Activated CD4-positive, alpha-beta T cell treated with anti-CD3 and anti-CD28 coated beads, Interleukin-2, amount 10 ng/mL, durations not matched to agents 24 days and 14 days (primary cell): ENCODE measurements at places on chromosomes 6 and 20. TPM values are rescaled to one million over a fixed set of nuclear protein-coding genes. Genes with fewer than 3 reads are reported as not detected.

- H3K4me3 ChIP-seq: no peak overlapping the region
- H3K27me3 ChIP-seq: no peaks in the 10 kb centered on the region
- no peak overlapping the region for H3K27ac ChIP-seq
Observed at GRCh38 chr6:153167061-153167891, 36.2 kb upstream of the RGS17 start.

GRCh38 chr6:112289038-112289566 lies 34.7 kb upstream of the LAMA4 start:
- peaks cover 19% of the 10 kb centered on the region for H3K4me1 ChIP-seq
- H3K27me3 ChIP-seq: peaks cover 38% of the 10 kb centered on the region
- no peak for DNase-seq
- no peak overlapping the region for H3K27ac ChIP-seq
- H3K36me3 ChIP-seq: no peaks in the 10 kb centered on the region

DNA sequence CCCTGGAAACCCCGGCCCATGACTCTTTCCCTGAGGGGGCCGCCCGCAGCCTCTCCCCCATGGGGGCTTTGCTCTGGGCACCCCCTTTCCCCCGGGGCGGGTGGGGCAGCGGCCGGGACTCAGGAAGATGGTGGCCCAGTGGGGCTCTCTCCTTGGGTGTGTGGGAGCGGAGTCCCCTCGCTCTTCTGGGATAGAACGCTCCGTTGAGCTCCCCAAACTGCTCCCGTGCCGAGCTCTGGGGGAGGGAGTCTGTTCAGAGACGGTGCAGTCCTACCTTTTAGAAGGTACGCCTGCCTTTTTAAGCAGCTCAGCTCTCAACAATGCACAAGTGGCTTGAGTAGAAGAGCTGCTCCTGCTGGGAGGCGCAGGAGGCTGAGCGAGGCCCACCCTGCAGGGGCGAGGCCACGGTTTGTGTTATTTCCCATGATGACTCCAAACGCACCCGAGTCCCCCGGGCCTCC lies 21.7 kb upstream of the BHLHE23 start:
- no peak overlapping the region for H3K27ac ChIP-seq
- H3K4me3 ChIP-seq: no peak overlapping the region
- peaks cover 24% of the 10 kb centered on the region for H3K27me3 ChIP-seq
- H3K4me1 ChIP-seq: peaks cover 5% of the 10 kb centered on the region

The RSPO4 gene
- total RNA-seq: not detected in 2 replicates

The MAP3K5 gene
- 8.7 and 8.8 TPM in 2 replicates for total RNA-seq

DNA sequence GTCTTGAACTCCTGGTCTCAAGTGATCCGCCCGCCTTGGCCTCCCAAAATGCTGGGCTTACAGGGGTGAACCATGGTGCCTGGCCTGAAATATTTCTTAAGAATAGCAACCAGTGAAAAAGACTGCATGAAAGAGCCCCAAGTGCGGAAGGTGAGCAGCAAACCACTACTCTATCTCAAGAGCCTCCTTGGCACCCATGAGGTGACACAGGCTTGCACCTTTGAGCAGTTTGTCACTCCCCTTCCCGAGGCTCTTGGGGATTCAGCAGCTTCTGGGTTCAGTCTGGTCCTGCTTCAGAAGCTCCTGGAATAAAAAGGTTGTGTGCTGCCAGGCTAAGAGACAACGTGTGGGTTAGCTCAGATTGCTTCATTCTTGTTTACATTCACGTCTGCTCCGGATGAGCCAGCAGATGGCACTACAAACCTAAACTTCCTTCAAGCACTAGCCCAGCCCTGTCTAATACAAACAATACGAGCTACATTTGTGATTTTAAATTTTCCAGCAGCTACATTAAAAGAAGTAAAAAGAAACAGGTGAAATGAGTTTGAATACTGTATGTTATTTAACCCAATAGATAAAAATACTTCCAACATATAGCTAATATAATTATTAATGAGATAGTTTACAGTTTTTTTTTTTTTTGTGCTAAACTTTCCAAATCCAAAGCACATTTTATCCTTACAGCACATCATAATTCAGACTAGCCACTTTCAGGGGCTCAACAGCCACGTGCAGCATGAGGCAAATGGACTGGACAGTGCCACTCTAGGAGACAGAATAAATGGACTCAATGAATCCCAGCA lies 46.2 kb downstream of the GJA10 start:
- peaks cover 80% of the 10 kb centered on the region for H3K36me3 ChIP-seq
- no peaks in the 10 kb centered on the region for H3K27me3 ChIP-seq
- H3K4me3 ChIP-seq: no peak overlapping the region
- peak; percentile 91 for DNase-seq

The STMND1 gene
- not detected in 2 replicates for total RNA-seq
